Activated T-cell treated with anti-CD3 and anti-CD28 coated beads, Interleukin-2, amount 50 U/mL, for 48 hours (primary cell): ENCODE measurements at places on chromosomes 3 and 15.

GRCh38 chr15:26967719-26968269, 3.2 kb upstream of the GABRG3 start:
- DNase-seq, result no peak

DNA sequence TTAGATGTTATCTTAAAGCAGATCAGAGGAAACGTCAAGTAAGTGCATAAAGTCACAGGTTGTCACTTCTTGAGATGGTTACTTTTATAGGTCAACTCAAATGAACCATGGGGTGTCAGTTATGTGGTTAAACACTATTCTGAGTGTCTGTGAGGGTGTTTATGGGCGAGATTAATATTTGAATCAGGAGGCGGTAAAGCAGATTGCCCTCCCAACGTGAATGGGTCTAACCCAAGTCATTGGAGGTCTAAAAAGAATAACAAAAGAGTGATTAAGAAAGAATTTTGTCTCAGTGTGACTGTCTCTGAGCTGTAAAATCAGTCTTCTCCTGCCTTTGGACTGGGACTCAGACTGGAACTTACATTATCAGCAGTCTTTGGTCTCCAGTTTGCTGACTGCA, 977.5 kb downstream of the NAALADL2 start:
- DNase-seq, result no peak

- no peak for DNase-seq
Observed at GRCh38 chr3:121896823-121897222, 2.6 kb downstream of the SLC15A2 start.

GRCh38 chr3:106022913-106023312, 154.1 kb upstream of the CBLB start:
- no peak for DNase-seq

DNA sequence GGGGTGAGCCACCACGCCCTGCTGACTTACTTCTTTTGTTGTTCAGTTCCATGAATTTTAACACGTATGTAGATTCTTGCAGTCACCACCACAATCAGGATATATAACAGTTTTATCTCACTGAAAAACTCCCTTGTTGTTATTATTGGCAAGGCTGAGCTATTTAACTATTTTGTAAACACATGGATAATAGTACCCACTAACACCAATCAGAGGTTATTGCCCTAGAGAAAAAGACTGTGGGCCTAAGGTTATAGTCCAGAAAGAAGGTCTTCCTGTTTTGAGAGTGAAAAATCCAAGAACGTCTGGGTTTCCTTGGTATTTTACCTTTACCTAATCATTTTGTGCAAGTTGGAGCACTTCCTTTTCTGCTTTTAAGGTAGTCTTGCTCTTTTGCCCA, 9.5 kb downstream of the ZWILCH start:
- DNase-seq, result no peak

DNA sequence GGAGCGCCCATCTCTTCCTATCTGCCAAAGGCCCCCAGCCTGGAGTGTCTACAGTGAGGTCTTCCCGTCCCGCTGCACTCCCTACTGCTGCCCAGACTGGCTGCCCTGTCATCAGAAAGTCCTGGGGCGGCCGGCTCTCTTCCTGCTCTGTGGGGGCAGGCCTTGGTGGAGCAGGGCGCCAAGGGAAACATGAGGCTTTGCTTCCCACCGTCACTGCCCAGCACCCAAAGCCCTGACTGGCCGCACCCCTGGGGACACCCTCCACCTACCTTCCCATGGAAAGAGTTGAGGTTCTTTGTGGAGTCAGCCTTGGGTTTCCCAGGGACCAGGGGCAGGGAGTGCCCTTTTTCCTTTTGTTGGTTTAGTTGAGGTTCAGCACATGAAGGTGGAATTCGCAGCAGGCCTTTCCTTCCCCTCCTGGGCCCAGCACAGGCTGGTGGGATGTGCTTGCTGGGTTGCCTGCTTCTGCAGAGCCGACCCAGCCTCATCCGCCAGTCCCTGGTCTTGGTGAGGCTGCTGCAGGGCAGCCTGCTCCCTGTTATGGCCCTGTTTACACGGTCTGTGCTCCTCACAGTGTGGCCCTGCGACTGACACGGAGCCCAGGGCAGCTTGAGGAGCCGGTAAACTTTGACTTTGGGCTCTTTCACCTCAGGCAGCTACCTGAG, 51.8 kb upstream of the PLXNA1 start:
- no peak for DNase-seq

DNA sequence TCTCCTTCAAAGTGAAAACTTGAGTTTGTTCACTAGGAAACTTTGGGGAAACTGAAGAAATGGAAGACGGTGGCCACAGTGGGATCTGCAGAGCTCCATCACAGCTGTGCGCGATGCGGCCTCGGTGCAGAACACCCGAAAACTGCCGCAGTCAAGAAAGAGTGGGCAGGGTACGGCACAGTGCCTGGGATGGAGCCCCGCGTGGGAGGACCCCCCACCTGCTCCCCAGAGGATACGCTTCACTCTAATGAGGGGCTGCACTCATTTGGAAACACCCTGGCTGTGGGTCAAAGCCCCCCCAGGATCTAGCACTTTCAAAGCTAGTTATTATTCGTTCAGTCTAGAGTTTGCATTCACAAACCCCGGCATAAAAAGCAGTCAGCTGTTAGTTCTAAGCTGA, 9.5 kb downstream of the ADAMTS17 start:
- no peak for DNase-seq

GRCh38 chr3:71163198-71163918, 420.2 kb downstream of the FOXP1 start:
- no peak for DNase-seq

GRCh38 chr3:43953814-43954692, 263.3 kb downstream of the ABHD5 start:
- no peak for DNase-seq

GRCh38 chr15:98873441-98874218, 134.0 kb downstream of the PGPEP1L start:
- no peak for DNase-seq

DNA sequence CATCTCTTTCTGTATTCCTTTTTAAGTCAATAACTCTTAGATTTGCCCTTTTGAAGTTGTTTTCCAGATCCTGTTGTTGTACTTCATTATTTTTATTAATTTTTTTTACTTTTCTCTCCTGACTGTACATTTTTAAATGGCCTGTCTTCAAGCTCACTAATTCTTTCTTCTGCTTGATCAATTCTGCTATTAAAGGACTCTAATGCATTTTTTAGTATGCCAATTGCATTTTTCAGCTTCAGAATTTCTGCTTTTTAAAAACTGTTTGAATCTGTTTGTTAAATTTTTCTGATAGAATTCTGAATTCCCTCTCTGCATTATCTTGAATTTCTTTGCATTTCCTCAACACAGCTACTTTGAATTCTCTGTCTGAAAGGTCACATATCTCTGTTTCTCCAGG, 5.6 kb downstream of the OR5K4 start:
- no peak for DNase-seq

DNA sequence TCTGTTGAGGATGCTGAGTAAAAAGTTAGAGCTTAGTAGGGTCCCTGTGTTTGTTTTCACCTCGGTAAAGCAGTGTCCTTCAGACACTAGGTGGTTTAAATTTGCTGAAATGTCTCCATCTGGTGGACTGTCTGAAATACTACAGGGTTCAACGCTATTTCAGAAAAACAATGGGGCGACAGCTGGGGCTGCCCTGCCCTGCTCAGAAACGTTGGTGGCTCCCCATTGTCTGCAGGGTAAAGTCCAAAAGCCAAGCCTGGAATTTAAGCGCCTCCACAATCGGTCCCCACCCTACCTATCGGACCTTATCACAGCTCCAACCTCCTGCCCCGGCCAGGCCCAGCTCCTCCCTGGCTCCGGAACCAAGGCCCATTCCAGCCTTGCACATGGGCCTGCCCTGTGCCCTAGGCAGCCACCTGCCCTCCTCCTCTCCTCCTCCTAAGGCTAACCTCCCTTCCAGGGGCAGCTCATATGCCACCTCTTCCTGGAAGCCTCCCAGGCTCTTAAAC, 4.3 kb upstream of the TSEN2 start:
- DNase-seq, result peak; percentile 30

- DNase-seq, result no peak
Observed at GRCh38 chr15:23074684-23075083, 35.3 kb upstream of the TUBGCP5 start.

DNA sequence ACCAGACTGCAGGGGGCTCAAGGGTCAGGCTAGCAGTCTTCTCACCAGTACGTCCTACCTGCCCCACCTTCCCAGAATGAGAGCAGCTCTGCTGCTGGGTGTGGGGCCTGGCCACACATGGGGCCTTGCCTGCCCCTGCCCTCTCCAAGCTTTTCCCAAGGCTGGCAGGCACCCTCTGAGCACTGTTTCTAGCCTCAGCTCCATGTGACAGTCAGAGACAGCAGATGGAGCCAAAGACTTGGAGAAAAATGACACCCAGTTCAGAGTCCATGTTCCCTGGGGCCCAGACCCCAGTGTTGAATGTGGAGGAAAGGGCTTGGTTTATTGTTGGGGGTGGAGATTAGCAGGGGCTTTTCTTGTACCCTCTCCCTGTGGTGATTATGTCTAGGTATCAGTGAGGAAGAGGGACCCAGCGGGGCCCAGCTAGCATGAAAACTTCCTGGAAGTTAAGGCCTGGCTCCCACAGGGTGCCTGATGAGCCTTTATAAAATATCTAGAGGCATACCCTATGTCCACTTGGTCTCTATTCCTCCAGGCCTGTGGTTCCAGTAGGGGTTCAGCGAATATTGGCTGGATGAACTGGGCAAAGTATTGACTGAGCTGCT, 153.8 kb downstream of the EEFSEC start:
- peak; percentile 8 for DNase-seq

DNA sequence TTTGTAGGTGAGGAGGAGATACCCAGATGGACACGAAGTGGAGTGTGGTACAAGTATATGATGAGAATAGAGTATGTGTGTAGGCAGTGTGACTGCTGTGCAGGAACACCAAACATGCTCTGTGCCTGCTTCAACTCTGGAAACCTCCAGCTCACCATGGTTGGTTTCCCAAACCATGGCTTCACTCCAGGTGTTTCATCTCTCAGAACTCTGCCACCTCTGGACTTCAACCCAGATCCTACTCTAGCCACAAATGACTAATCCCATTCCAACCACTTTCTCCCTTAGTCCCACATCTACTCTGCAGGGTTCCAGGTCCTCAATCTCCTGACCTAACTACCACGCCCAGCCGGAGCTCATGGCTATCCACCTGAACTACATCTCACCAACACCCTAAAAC, 102.1 kb downstream of the RYK start:
- no peak for DNase-seq

DNA sequence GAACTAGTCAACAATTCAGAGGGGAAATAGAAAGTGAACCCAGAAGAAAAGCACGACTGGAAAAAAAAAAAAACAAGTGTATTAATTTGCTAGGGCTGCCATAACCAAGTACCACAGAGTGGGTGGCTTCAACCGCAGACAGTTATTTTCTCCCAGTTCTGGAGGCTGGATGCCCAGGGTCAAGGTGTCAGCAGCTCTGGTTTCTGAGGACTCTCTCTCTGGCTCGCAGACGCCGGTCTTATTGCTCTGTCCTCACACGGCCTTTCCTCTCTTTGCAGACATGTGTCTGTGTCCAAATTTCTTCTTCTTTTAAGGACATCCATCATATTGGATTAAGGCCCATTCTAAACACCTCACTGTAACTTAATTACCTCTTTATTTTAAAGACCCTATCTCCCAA, 291.8 kb downstream of the XXYLT1 start:
- DNase-seq, result no peak

GRCh38 chr3:51669241-51670052, 1.6 kb upstream of the TEX264 start:
- DNase-seq, result peak; percentile 92

DNA sequence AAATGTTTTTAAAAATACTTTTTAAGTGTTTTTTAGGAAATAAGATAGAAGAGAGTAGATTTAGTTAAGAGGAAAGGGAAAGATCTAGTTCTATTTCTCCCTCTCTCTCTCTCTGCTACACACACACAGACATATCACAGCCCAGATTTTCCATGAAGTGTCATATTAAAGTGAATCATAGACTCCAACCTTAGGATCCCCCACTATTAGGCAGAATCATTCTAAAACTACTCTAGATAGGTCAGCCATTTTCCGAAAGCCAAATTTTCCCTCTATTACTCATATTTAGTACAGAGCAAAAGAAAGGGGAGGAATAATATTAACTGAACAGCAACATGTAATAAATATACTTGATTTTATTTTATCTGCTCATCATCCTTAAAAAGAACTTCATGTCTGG, 45.1 kb upstream of the RSL24D1 start:
- DNase-seq, result no peak

GRCh38 chr3:150603980-150604319, 829 bp downstream of the SELENOT start:
- DNase-seq, result no peak

GRCh38 chr15:67383899-67384298, 129.3 kb downstream of the IQCH start:
- DNase-seq, result no peak

GRCh38 chr3:32438596-32439344, 47.1 kb downstream of the CMTM7 start:
- no peak for DNase-seq

DNA sequence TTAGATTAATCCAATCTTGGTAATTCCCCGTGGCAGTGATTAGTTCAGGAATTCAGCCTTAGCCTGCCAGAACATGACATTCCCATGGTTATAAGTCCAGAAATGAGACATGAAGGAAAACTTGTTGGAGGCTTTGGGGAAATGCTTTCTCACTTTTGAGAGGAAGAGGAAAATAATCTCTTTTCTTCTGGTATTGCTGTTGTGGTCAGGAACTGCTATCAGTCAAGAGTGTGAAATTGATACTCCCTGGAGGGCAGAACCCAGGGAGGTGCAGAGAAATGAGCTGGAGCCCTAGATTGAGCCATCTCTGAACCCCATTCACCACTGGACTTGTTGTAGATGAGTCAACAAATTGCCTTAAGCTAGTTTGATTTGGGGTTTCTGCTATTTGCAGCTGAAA, 38.6 kb upstream of the APH1B start:
- no peak for DNase-seq

DNA sequence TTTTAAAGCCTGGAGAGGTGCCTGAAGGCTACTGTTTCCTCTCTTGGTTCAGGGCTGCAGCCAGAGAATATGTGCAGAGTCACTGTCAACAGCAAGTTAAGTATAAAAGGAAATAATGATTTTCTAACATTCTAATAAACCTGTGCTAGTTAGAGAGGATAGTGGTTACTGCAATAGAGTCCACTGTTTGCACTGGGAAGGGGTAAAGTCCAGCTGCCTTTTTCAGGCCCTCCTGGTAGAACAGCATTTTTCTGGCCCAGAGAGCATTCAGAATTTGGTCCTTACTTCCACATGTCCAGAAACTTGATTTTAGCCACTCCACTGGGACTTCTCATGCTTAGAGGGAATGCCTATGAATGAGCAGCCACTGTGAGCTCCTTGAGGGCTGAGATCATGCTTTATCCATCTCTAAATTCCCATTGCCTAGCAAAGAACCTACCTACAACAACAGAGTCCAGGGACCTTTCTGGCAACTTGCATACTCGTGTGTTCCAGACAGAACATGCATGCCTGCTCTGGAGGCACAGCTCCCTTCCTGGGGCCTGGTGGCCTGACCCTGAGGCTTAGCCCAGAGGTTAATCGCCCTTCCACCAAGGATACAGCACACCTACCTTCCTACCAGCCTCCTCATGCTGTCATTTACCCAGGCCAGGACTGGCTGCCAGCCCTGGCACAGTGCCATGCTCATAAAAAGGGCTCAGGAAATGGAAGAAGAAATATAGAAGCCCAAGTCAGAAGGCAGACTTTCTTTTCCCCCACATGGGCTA, 50.3 kb upstream of the ATP13A3 start:
- DNase-seq, result no peak

- no peak for DNase-seq
Observed at GRCh38 chr15:66241087-66241907, 12.3 kb downstream of the MEGF11 start.

- DNase-seq, result no peak
Observed at GRCh38 chr15:42147431-42147735, 9.1 kb downstream of the PLA2G4F start.
